Activated naive CD8-positive, alpha-beta T cell treated with anti-CD3 and anti-CD28 coated beads, Interleukin-2, amount 50 U/mL, for 24 hours (primary cell): ENCODE measurements at places on chromosomes 16 and 17.
A peak's percentile ranks its signal among the peaks of the same experiment; 100 is the strongest.

GRCh38 chr17:27807567-27808470 is 7.5 kb upstream of the NOS2 start:
- DNase-seq = peak; percentile 47

- DNase-seq = no peak
Measured at GRCh38 chr17:45308016-45308365, 8.8 kb downstream of the MAP3K14 start.

- DNase-seq = peak; percentile 29
Measured at GRCh38 chr17:6455321-6455705, 11.1 kb downstream of the PIMREG start.

DNA sequence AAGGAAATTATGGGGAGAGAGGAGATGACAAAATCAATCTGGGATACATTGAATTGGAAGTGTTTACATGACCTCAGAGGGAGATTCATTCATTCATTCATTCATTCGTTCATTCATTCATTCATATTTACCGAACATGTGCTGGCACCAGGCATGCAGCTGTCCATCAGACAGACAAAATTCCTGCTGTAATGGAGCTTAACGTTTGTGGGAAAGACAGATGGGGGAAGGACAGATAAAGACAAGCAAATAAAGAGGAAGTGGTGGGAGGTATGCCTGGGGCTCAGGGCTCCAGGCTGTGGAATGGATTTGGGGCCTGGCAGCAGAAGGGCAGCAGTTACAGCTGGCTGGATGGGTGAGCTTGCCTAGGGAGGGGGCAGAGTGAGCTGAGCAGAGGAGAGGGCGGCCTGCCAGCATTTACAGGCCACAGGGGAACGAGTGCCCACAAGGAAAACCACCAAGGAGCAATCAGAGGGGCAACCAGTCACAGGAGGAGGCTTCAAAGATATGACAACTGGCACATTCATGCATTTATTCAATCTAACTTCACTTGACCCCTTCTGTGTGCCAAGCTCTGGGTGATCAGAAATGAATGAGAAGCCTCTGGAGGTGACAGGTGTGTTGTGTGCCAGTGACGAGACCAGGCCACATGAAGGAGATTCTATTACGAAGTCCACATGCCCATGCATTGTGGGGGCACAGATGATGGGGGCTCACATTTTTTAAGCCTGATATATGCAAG is 48.5 kb downstream of the ARHGAP27 start:
- no peak for DNase-seq

DNA sequence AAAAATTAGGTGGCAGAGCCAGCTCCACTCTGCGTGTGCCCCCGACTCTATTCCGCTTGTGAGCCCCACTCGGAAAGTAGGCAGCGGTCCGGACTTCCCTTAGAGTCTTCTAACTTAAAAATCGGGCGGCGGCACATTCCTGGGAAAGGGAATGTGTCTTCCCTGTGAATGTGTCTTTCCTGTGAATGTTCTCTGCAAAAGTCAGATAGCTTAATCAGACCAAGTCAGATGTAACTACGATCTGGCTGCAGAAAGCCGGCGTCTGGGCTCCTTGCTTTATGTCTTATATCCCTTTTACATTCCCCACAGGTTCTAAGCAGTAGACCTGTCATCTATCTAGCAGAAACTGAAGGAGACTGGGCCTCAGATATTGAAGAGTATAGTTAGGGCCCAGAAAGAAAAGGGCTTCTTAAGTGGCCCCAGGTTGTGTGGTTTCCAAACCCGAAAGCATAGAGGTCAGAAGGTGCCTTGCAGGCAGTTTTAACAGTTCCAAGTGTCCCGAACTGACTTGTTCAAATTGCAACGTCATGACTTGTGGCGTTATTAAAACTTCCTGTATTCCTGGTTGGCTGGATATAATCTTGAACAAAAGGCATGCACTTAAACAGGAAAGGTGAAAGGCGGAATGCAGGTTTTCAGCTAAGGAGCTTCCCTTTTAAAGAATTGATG is 601 bp downstream of the PHKB start:
- no peak for DNase-seq

DNA sequence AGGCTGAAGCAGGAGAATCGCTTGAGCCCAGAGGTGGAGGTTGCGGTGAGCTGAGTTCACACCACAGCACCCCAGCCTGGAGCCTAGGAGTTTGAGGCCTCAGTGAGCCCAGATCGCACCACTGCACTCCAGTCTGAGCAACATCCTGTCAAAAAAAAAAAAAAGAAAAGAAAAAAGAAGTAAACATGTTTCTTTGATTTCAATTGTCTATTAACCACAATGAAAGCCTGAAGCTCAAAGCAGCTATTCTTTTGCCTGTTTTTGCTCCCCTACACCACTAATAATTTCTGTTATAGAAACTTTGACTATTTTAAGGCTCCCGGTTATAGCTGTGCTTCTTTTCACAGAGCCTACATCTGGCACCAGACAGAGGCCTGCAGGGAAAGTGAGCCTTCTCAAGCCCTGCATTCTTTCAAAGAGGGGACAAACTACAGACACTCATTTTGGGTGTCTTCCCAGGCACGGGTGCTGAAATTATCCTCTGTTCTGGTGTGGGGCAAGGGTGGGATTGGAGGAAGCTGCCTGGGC is 14.2 kb upstream of the SLC52A1 start:
- no peak for DNase-seq

DNA sequence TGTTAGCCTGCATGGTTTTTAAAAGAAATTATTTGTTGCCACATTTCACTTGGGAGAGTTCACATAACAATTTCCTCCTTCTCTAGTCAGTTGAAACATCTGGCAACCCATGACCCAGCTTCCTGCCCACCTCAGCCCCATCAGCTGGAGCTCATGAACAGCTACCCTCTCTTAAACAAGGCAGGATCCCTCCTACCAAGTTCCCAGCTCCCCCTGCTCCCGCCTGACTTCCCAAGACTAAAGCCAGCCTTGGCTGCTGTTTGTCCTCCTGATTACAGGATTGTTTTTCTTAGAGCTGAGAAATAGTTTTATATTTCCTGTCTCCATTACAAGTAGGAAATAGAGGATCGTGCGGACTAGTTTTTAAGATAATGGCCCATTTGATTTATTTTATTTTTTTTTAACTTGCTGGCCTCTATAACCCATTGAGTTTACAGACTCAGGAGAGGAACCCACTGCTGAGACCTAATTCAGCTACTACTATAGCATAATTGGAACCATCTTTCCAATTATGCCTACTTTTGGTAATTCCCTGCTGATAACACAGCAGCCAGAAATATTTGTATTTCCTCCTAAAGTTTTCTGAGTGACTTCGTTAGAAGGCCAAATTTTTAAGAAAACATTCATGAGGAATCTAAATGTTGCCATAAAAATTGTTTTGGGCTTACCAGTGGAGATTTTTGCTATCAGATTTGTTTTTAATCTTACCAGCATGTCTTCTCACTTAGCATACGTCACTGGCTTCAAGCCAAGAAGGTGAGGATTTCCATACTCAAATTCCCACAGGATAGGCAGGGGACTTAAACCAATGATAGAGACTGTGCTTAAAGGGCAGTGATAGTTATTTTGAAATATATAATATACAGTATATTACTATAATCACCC is 90.0 kb downstream of the ELAC2 start:
- DNase-seq = no peak

GRCh38 chr16:17780181-17780580 is 309.4 kb upstream of the XYLT1 start:
- DNase-seq = no peak

GRCh38 chr17:54494721-54495715 is 405.6 kb upstream of the TOM1L1 start:
- no peak for DNase-seq

- no peak for DNase-seq
Measured at GRCh38 chr16:1150511-1150982, 2.4 kb upstream of the CACNA1H start.

- DNase-seq = no peak
Measured at GRCh38 chr16:55263271-55264250, 60.4 kb upstream of the IRX6 start.

GRCh38 chr16:87324411-87325275 is 7.5 kb upstream of the C16orf95 start:
- DNase-seq = peak; percentile 44

- DNase-seq = peak; percentile 71
Measured at GRCh38 chr17:15257258-15257788, 7.8 kb downstream of the PMP22 start.

- no peak for DNase-seq
Measured at GRCh38 chr16:79560318-79560717, 40.2 kb downstream of the MAF start.

GRCh38 chr16:89581861-89582563 is 6.5 kb downstream of the CPNE7 start:
- no peak for DNase-seq

GRCh38 chr17:65670667-65671371 is 109.4 kb upstream of the AXIN2 start:
- no peak for DNase-seq
